Aorta (tissue), 5 donors: ENCODE measurements at places on chromosomes 12 and 14.

DNA sequence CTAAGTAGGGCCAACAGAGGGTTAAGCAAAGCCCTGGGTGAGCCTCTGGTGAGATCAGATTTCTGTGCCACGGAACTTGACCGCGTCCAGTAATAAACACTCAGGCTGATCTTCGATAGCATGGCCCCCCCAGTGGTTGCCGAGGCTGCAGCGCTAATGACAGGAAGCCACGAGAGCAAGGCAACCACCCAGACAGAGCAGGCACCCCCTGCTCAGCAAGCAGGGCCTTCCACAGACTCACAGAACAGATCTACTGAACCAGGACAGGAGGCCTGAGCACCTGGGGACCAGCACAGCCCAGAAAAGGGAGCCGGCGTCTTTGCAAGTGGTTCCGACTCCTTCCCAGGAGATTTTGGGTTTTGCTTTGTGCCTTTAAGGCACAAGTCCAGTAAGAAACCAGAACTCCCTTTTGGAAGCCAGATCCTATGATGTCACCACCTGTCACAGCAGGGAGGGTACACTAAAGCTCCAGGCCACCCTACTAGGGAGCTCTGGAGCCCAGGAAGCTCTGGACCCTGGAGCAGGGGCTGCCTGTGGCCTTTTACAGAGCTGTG lies 42.3 kb downstream of the BCL11B start:
- DNase-seq = no peak

GRCh38 chr12:42086031-42086430 lies 58.6 kb downstream of the GXYLT1 start:
- no peak for DNase-seq

- DNase-seq = no peak
Measured at GRCh38 chr14:23569443-23570151, 2.0 kb upstream of the AP1G2 start.

- DNase-seq = no peak
Measured at GRCh38 chr14:101037021-101037817, 133.7 kb upstream of the RTL1 start.

- DNase-seq = peak; percentile 68
Measured at GRCh38 chr12:202081-202731, 11.8 kb downstream of the SLC6A12 start.

DNA sequence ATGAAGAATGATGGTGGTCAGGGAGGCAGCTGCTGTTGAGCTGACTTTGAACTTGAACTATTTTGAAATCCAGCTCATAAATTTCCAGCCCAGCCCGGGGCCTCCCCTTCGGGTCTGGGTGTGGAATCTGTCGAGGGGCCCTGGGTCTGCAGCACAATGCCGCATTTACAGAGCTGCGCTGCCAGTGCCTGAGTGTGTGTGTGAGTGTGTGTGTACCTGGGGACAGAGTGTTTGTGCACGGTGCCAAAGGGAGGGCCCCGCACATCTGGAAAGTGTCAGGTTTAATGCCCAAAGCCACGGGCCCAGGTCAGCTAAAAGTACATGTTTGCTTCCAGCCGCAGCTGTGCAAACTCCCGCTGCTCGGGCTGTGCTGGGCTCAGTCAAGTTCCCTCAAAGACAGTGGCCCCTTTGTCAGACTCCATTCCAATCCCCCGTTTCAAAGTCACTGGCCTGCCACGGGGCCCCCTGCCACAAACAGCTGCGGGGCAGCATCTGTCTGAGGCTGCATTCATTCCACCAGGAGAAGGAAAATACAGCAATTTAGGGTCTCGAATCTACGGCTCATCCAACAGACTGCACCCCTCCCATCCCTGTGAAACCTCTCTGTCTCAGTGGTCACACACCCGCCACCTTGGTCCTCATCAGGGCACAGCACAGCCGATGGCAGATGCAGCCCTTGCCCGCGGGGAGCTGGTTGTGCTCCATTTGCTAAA lies 16.3 kb upstream of the RFLNA start:
- DNase-seq = no peak

GRCh38 chr14:66982247-66982646 lies 207.0 kb upstream of the GARIN2 start:
- DNase-seq = no peak

GRCh38 chr14:103492156-103492925 lies 30.3 kb downstream of the CKB start:
- DNase-seq = no peak

GRCh38 chr12:63822352-63822751 lies 22.1 kb upstream of the SRGAP1 start:
- no peak for DNase-seq

DNA sequence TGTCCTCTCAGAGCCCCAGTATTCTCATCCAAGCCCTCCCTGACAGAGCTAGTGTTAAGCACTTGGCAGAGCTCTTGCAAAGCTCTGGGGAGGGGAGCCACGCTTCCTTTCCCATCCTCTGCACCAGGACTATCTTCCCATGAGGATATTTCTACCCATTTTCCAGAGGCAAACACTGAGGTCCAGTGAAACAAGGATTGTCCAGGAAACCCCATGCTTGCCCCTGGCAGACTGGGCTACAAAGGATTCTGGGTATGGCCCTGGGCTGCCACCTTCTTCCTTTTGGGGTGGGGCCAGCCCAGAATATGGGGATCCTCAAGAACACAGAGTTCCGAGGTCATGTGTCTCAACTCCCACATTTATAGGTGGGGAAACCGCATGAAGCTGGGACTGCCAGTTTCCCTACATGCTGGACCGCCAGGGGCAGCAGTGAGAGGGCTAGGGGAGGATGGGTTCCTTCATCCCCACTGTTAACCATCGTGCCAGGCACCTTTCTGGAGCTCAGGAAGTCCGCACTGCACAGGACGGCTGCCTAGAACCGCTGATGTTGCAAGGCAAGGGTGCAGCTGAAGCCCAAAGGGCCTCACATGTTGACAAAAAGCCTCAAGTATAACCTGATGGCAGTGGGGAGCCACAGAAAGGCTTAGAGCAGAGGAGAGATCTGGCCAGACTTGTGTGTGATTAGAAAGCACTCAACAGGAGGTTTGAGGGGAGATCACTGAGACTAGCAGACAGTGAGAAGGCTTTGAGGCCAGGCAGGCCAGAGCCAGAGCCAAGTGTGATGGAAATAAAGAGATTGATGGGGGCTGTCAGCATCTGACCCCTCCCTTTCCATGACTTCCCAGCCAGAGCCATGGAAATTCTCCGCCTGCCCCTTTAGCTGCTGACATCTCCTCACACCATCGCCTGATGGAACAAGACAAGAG lies 5.5 kb upstream of the CCDC85C start:
- DNase-seq = no peak

GRCh38 chr12:54206791-54207190 lies 18.0 kb upstream of the SMUG1 start:
- DNase-seq = no peak

- peak; percentile 44 for DNase-seq
Measured at GRCh38 chr14:68775614-68776126, 17.2 kb downstream of the ZFP36L1 start.

- no peak for DNase-seq
Measured at GRCh38 chr12:83153177-83153576, 466.5 kb downstream of the TMTC2 start.

DNA sequence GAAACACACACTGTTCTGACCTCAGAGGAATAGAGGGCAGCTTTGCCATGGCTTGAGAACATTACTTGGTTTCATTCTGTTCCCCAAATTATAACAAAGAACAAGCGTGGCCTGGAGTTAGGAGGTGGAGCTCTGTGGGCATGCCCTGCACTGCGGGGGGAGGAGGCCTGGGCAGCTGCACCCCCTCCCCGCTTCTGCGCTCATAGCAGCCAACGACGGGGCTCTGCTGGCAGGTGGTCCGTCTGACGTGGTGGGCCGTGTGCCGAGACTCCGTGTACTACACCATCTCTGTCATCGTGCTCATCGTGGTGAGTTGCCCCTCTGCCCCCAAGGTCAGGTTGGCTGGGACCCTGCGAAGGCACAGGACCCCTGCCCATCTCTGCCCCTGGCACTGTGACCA lies 70.4 kb upstream of the RIN3 start:
- DNase-seq = no peak

DNA sequence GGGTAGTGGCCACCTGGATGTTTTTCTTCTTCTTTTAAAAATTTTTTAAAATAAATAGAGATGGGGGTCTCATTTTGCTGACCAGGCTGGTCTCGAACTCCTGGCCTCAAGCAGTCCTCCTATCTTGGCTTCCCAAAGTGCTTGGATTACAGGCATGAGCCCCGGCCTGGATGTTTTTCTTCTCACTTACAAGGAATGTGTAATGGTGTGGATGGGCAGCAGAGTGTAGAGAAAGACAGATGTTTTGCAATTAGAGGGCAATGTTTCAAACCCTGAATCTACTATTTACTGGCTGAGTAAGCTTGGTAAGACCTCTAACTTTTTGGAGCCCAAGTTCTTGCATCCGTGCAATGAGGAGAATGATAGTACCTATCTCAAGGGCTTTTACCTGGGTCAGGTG lies 48.1 kb downstream of the ADCK1 start:
- no peak for DNase-seq

- DNase-seq = no peak
Measured at GRCh38 chr14:103728721-103729120, 13.1 kb downstream of the ZFYVE21 start.

DNA sequence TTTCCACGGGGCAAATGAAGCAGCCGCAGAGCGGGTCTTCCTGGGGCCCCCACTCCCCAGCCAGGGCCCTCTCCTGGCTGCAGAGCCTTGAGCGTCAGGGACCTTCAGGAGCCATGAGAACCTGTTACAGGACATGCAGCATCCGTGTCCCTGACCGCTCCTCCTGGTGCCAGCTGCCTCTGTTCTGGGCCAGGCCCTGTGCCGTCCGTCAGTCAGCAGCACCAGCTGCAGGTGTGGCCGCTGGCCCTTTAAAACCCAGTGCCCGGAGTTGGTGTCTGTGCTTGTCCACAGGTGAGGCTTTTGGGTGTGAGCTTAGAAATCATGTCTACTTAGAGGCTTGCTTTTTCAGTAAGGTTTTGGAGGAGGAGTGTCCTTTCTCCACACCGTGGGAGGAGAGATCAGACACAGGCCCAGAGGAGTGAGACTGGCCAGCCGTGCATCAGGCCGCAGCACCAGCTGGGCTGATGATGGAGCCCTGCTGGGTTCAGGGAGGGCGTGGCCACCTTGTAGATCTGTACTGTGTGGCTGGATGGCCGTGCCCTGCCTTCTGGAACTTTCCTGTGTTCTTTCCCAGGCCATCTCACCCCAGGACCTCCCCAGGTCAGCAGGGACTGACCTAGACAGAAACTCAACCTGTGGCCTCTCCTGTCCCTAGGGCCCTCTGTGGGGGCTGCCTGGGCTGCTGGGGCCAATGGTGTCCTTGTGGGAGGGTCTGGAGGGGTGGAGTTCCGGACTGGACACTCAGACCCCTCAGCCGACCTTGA lies 27.1 kb downstream of the AACS start:
- DNase-seq = no peak

- DNase-seq = no peak
Measured at GRCh38 chr12:113779774-113780173, 186.4 kb downstream of the RBM19 start.

DNA sequence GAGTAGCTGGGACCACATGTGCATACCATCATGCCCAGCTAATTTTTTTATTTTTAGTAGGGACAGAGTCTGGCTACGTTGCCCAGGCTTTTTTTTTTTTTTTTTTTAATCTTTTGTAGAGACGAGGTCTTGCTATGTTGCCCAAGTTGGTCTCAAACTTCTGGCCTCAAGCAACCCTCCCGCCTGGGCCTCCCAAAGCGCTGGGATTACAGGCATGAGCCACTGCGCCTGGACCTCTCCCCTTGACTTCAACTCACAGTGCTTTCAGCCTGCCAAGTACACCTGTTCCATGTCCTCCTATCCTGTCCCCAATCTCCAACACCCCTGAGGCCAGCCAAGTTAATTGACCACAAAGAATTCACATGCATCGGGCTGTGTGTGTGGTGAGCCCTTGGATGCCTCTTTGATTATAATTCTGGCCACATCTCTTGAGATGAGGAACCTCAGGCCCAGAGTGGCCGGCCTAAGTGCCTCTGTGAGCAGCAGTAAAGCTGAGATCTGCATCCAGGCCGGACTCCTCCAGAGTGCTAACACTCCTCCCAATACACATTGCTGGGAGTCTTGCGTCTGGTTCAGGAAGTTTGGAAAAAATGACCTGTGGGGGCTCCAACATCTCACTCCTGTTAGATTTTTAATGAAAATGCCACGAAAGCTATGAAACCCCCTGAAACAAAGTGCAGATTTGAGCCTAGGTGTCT lies 6.8 kb downstream of the RAB35 start:
- DNase-seq = no peak

- no peak for DNase-seq
Measured at GRCh38 chr12:76310110-76310509, 38.1 kb downstream of the BBS10 start.

- no peak for DNase-seq
Measured at GRCh38 chr14:64928239-64929013, 14.1 kb downstream of the GPX2 start.

- no peak for DNase-seq
Measured at GRCh38 chr12:47910981-47911380, 6.2 kb upstream of the VDR start.

- DNase-seq = peak; percentile 44
Measured at GRCh38 chr12:65822732-65823512, 1.4 kb upstream of the HMGA2 start.

GRCh38 chr14:92353447-92353846 lies 30.5 kb downstream of the SLC24A4 start:
- DNase-seq = no peak

- no peak for DNase-seq
Measured at GRCh38 chr14:77580477-77580876, 36.0 kb downstream of the SPTLC2 start.

DNA sequence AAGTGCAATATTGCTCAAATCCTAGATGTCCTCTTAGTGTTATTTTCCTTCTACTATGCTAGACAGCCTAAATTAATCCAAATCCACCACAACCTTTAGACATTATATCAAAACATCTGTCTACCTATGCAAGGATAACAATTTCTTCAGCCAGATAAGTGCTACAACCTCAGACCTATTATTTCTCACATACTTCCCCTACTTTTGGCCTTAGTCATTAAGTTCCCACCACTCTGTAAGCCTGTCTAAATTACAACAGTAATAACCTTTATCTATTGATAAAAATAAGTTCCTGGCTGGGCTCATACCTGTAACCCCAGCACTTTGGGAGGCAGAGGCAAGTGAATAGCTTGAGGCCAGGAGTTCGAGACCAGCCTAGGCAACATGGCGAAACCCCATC lies 74.0 kb downstream of the KIF21A start:
- DNase-seq = no peak
